ENCODE measurements at places on chromosomes 13 and 19.

DNA sequence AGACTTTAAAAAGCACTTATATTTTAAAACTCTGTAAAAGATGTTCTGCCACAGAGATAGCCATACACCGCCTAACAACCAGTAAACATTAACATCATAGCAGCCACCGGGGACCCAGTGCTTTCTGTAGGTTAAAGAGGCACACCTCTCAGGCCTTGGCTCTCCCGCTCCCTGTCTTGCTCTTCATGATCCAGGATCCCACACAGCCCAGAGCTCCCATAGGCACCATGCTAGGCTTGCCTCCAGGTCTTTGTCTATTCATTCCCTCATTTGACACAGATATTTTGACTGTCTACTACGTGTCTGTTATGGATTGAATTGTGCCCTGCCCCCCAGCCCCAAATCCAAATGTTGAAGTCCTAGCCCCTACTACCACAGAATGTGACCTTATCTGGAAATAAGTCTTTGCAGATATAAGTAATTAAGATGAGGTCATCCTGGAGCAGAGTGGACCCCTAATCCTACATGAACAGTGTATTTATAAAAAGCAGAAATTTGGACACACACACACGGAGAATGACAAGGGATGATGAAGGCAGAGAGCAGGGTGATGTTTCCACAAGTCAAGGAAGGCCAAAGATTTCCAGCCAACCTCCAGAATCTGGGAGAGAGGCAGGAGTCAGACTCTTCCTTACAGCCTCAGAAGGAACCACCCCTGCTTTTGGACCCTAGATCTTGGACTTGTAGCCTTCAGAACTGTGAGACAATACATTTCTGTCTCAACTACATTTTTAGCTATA lies 272.6 kb downstream of the DNAJC15 start:
- DNase-seq: no peak

DNA sequence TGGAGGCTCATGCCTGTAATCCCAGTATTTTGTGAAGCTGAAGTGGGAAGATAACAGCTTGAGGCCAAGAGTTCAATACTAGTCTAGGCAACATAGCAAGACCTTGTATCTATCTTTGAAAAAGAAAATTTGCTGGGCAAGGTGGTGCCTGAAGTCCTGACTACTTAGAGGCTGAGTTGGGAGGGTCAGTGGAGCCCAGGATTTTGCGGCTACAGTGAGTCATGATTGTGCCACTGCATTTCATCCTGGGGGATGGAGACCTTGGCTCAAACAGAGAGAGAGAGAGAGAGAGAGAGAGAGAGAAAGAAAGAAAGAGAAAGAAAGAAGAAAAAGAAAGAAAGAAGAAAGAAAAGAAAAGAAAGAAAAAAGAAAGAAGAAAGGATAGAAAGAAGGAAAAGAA lies 1872.3 kb upstream of the PCDH20 start:
- no peak for DNase-seq

DNA sequence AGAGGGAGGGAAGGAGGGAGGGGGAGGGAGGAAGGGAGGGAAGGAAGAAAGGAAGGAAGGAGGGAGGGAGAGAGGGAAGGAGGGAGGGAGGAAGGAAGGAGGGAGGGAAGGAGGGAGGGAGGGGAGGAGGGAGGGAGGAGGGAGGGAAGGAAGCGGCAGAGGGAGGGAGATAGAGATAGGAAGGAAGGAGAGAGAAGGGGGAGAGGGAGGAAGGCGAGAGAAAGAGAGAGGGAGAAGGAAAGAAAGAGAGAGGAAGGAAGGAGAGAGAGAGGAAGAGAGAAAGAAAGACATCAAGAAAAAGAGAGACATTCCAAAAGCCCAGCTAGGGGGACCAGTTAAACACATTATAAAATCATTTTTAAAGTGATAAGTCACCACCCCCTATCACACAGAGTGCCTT lies 62.5 kb downstream of the GNG7 start:
- no peak for DNase-seq

GRCh38 chr19:18122424-18122823 lies 24.8 kb downstream of the MAST3 start:
- DNase-seq: no peak

GRCh38 chr19:2896694-2897093 lies 4.0 kb upstream of the ZNF57 start:
- DNase-seq: no peak

DNA sequence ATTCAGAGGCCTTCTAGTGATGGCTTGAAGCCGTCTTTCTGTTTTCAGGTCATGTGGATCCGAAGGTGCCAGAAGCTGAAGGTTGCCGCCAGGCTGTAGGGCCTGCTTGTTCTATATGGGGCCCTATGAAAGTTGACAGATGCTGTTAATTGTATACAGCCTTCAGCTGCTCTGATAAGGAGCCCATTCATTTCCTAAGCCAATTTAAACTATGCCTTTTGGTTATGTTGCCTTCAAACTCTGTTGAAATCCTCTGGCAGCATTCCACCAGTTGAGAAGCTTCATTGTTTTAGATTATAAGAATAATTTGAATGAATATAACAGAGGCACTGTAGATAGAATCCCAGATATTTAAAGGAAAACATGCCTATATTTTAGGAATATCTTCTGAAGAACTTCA lies 34.4 kb downstream of the RAP2A start:
- DNase-seq: no peak

DNA sequence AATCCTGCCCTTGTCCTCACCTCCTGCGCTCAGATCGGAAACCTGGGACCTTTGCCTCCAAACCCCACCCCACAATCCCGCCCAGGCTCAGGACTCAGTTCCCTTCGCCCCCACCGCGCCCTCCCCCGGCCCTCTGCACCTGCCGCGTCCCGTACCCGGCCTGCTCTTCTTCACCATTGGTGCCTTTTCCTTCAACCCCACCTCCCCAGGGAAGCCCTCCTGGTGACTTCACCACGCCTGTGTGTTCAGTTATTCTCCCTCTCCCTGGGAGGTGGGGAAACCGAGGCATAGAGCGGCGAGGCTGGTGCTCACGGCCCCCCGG lies 19.3 kb upstream of the TCF3 start:
- no peak for DNase-seq

GRCh38 chr13:45048890-45049407 lies 59.6 kb downstream of the GPALPP1 start:
- DNase-seq: peak; percentile 74

DNA sequence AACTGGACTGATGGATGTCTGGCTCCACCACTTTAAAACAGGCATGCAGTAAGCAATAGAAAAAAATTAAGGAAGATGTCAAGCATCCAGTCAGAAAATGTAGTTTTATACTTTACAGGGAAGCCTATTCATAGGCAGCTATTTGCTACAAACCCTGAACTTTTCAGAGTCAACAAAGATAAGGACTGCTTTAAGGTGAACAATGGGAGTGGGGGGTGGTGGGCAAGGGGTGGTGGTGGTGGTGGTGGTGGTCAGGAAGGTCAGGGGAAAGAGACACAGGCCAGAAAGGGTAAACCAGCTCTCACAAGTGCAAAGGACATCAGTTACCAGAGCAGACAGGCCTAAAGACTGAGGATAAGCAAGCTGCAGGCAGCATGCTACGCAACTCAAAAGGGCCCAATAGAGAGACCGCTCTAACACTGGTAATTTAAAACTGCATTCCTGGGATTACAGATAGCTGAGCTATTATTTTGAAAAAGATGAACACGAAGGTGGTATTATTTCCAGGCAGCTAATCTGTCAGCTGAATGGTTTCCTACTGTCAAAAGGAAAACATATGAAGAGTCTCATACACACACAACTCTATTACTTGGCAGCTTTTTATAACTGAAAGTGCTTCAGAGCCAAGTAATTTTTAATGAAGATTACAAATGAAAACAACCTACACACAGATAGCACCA lies 14.8 kb downstream of the BRD4 start:
- no peak for DNase-seq

GRCh38 chr13:87878706-87879105 lies 207.5 kb downstream of the SLITRK5 start:
- DNase-seq: no peak

DNA sequence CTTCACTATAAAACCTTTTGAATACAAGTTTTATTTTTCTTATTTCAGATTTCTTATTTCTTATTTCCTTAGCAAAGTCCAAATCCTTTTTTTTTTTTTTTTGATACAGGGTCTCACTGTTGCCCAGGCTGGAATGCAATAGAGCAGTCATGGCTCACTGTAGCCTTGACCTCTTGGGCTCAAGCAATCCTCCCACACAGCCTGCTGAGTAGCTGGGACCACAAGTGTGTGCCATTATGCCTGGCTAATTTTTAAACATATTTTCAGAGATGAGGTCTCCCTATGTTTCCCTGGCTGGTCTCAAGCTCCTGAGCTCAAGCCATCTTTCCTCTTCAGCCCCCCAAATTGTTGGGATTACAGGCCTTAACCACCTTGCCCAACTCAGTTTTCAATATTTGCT lies 334.3 kb downstream of the DLEU7 start:
- no peak for DNase-seq

- DNase-seq: no peak
Observed at GRCh38 chr13:36778083-36778671, 40.8 kb upstream of the RFXAP start.

DNA sequence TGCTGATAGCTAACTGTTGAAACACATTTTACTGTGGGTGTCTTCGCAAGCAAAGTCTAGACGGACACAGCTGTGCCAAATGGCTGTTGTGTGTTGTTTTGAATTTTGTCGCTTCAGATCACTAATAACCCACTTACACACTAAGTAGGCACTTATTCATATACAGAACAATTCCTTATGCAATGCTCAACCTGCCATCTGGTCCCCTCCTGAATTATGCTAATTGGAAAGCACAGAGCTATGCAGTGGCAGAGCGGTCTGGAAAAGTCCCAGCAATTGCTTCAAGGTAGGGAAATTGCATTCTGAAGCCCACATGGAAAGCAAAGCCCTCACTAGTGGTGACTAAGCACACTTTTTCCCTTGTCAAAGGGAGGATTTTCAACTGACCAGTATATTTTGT lies 69.9 kb downstream of the C13orf42 start:
- no peak for DNase-seq

DNA sequence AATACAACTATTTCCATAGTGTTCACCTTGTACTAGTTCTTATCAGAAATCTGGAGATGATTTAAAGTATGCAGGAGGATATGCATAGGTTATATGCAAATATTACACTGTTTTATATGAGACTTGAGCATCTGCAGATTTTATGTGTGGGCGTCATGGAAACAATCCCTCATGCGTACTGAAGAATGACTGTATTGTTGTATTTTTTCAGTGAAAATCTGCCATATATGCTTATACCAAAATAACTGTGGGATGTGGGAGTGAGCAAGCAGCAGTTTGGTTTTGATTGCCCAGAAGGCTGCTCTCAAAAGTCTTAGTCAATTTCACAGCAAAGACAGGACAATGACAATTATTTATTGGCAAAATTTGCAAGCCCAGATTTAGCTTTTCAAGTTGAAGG lies 238.8 kb upstream of the PCDH20 start:
- DNase-seq: no peak

- DNase-seq: no peak
Observed at GRCh38 chr19:19335408-19336158, 15.0 kb downstream of the MAU2 start.

DNA sequence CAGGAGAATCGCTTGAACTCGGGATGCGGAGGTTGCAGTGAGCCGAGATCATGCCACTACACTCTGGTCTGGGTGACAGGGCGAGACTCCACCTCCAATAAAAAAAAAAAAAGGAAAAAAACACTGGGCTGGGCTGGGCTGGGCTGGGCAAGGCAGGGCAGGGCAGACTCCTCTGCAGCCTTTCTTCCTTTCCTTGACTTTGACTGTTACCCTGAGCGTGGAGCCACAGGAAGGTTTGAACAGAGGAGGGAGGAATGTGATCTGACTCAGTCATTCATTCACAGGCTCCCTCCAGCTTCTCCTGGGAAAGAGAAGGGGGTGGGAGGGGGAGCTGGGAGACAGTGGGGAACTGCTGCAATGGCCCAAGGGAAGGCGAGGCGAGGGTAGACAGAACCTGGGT lies 2.7 kb upstream of the ACTN4 start:
- DNase-seq: no peak

- no peak for DNase-seq
Observed at GRCh38 chr19:14495672-14496028, 277 bp downstream of the GIPC1 start.

- DNase-seq: no peak
Observed at GRCh38 chr19:33507021-33507956, 14.3 kb downstream of the PEPD start.

DNA sequence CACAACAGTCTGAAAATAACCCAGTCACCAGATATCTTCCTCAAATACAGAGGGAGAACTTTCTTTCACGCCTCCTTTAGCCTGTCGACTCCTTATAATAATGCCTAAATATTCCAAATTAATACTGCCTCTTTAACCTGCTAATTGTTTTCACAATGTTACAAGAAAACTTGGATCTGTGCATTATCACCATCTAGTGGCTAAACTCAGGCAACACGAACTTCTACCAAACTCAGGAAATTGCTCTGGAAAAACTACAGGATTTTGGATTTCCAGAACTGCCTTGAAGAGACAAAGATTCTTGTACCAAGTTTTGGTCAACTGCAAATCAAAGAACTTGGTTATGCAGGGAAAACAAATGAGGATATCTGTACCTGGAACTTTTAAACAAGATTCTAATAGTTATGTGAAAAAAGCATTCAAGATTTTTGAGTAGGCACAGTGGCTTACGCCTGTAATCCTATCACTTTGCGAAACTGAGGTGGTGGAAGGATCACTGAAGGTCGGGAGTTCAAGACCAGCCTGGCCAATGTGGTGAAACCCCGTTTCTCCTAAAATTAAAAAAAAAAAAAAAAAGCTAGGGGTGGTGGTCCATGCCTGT lies 10.8 kb downstream of the CLN5 start:
- no peak for DNase-seq

DNA sequence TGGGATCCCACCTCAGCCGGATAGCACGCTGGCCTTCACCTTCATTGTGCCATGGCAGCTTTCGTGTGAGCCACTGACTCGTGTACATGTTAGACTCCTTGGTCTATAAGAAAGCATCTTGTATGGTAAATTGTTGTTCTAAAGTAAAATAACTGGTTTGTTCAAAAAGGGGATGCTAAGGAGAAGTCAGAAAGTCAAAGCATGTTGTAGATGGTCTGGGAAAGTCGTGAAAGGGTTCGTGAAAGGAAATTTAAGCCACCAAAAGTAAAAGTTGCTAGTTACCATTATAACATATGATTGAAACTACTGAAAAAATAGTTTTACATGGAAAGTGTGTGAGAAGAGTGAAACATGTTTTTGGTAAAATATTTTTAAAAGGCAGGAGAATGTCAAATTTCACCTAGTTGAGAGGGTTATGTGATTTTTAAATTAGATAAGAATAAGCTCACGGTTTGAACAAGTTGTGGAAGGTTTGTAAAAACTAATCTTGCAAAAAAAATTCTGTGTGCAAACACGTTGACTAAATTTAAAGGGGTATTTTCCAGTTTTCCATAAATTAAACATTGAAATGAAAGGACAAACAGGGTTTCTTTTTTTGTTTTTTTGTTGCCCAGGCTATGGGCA lies 23.4 kb downstream of the DPRX start:
- no peak for DNase-seq

GRCh38 chr13:37413161-37413560 lies 185.4 kb downstream of the POSTN start:
- no peak for DNase-seq

- DNase-seq: no peak
Observed at GRCh38 chr13:60356970-60357369, 40.0 kb upstream of the TDRD3 start.

All from activated CD4-positive, alpha-beta T cell treated with anti-CD3 and anti-CD28 coated beads, Interleukin-2, Interleukin-4, amounts not matched to agents 100 ng/mL and 50 ng/mL, durations not matched to agents 16 hours and 8 hours (primary cell).